ENCODE measurements at places on chromosomes 3 and 15.

DNA sequence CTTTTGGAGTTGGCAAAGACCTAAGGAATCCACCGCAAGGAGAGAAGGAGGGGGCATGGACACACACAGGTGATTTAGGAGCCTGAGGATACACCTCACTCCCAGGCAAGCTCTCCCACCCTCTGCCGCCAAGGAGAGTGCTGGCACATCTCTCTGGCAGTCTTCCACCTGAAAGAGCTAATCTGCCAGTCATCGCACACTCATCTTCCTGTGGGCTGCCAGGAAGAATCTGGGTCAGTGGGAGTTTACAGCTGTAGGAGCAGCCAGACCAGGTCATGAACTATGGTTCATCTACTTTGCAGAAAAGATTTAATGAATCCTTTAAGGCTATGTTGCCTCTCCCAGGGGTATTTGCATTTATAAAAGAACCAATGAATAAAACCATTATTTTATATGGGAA, 170.6 kb upstream of the TSC22D2 start:
- DNase-seq = no peak

GRCh38 chr3:72951259-72951722, 45.3 kb upstream of the PPP4R2 start:
- no peak for DNase-seq

DNA sequence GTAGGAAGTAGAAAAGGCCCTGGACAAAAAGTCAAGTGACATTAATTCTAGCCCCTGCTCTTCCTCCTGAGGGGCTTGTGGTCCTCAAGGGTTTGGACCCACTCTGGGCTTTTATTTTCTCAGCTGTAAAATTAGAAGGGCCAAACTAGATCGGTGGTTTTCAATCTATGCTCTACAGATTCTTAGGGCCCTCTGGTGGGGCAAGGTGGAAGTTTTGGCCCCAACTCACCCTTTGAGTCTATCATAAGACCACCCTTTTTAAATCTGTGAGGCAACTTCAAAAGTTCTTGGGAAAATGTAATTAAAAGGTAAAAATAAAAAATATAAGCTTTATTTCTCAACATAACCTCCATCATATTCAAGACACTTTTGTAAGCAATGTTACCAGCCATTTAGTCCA, 25.6 kb upstream of the CFAP161 start:
- DNase-seq = peak; percentile 20

- no peak for DNase-seq
These were observed 93.2 kb downstream of the SLCO3A1 start for GRCh38 chr15:91946581-91947292.

All from HuH-7 (cell line).